ENCODE measurements at places on chromosomes 1 and 21. TPM values are rescaled to one million over a fixed set of nuclear protein-coding genes. Genes with fewer than 3 reads are reported as not detected.

BCAN gene
- 0.36 TPM for total RNA-seq

FCRL5 gene
- 0.63 TPM for total RNA-seq

PWP2 gene
- total RNA-seq, result 9.5 TPM

CHODL gene
- 2.3 TPM for total RNA-seq

MMEL1 gene
- 0.94 TPM for total RNA-seq

PDC gene
- not detected for total RNA-seq

MED8 gene
- total RNA-seq, result 34.9 TPM

- DNase-seq, result no peak
These were observed 66.4 kb upstream of the BTG3 start for GRCh38 chr21:17679002-17679600.

GRCh38 chr21:45352621-45353139 is 52.3 kb upstream of the COL18A1 start:
- DNase-seq, result peak; percentile 45

GRCh38 chr1:153375511-153375910 is at the start of gene S100A12:
Gene S100A12 (minus strand): TSS chr1:153375621. CDS start chr1:153374592, 1,029 bp downstream.
- DNase-seq, result no peak

DNA sequence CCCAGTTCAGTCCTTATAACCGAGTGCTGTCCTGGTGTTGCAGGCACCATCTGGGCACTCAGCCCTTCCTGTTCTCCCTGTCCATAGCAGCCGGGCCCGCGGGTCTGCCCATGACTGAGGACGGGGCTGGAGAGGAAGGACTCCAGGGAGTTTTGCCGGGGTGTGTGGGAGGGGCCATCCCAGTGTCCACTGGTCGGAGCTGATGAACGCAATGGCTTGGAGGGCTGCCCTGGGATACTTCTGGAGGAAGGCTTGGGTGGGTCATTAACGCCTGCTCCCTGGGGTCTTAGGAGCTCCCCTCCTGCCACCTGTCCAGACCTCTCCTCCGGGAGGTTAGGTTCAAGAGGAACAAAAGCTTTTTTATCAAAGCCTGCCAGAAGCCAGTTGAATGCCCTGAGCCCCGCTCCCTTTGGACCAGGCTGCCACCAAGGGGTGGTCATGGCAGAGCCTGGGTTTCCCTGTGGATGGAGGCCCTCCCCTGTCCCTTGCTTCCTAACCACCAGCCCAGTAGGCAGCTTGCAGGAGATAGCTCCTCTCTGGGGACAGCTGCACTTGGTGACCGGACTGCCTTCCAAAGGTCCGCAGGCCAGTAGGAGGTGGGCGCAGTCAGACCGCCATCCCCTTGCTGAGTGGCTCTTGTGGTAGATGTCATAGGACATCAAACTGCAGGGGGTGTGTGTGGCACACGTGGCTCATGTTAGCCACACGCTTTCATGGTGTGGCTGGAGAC is 61.3 kb downstream of the TRIM11 start:
- peak; percentile 69 for DNase-seq

DNA sequence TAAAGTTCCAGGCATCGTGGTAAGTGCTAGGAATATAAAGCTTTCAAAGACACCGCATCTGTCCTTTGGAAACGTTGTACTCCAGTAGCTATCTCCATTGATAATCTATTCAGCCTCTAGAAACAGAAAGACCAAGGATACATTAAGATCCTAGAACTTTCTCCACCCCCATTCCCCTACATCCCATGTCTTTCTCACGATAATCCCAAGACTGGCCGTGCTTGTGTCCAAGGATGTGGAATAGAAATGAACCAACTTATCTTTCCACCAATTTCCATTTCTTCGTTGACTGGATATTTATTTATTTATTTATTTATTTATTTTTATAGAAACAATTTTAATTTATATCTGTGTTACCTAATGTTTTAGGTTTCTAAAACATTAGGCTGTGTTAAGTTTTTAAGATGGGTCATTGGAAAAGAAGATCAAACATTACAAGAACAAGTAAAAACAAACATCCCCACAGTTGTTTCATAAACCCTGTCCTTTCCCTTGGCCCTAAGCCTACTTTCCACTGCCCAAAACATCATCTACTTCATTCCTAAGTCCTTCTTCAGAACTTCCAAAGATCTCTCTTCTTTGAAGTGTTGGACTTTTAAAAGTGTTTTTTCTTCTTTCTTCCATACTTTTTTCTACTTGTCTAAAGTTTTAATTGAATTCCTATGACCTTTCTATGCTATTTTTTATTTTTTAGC is 39.7 kb downstream of the LRRC8C start:
- DNase-seq, result no peak

- peak; percentile 77 for DNase-seq
These were observed 47.1 kb upstream of the DMBX1 start for GRCh38 chr1:46442317-46443161.

GRCh38 chr1:203663821-203664220 is 37.2 kb downstream of the ATP2B4 start:
- no peak for DNase-seq

- DNase-seq, result peak; percentile 47
These were observed 95.7 kb upstream of the NR5A2 start for GRCh38 chr1:199931666-199932377.
